ENCODE measurements at places on chromosomes 5 and 9.

DNA sequence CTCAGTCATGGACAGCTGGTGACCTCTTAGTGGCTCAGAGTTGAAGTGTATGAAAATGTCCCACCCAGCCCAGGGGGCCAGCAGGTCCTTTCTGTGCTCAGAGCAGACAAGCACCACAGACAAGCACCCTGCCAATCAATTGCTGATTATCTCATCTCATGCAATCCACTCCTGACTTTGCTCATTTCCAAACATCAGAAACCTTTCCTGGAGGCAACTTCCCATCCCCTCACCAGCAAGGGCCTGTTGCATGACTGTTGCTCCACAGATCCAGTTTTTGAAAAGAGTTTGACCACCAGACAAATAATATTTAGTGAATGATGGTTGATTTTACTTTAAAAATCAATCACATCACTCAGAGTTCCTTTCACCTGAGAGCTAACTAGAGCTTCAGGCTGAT is 397.3 kb upstream of the KLF4 start:
- no peak for DNase-seq

DNA sequence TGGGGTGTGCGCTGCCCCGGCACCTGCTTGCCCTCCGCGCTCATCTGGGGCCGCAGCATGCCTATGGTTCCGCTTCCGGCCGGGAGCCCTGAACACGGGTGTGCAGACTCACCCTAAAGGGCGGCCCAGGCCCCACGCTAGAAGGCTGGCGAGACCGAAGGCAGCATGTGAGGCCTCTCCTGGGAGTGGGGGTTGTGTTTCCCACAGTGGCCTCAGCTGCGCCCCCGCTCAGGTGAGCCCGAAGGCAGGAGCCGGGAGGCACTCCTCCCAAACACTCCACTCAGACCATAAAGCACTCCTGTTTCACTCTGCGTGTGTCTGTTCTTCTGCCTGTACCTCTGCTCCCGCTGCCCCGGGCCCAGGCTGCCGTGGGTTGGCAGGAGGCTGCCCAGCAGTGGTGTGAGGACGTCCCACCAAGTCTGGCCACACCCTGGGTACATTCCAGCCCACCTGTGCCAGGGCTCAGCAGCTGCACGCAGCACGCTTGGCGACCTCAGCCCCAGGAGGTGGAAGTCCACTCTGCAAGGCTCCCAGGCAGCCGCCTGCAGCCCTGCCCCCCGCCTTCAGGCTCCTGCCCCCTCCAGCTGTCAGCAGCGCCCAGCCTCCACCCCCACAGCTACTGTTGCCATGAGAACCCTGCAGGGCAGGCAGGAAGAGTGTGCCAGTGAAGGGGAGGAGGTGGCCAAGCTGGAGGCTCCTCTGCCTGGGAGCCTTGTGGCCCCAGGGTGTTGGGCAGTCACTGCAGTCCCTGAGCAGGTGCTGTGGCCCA is 1.2 kb upstream of the AJM1 start:
- DNase-seq, result no peak

- no peak for DNase-seq
Observed at GRCh38 chr9:71670121-71670520, 98.2 kb downstream of the CEMIP2 start.

GRCh38 chr9:131642496-131643083 is 97.3 kb downstream of the PRRT1B start:
- no peak for DNase-seq

DNA sequence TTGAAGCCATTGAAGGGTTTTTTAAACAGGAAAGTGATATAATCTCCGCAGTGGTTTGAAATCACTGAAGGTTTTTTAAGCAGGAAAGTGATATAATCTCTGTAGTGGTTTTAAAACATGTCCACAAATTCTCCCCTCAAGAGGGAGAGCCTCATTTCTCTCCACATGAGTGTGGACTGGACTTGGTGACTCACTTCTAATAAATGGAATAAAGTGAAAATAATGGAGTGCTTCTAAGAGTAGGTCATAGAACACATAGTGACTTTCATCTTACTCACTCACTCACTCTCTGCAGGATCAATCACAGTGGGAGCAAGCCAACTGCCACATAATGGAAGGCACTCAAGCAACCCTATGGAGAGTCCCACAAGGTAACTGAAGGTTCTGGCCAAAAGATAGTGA is 12.0 kb downstream of the CTNNAL1 start:
- no peak for DNase-seq

GRCh38 chr9:124764774-124765438 is 6.2 kb downstream of the NR6A1 start:
- no peak for DNase-seq

- DNase-seq, result no peak
Observed at GRCh38 chr5:26601563-26601962, 436.8 kb downstream of the CDH9 start.

GRCh38 chr9:104485014-104485413 is 19.0 kb upstream of the OR13F1 start:
- DNase-seq, result no peak

DNA sequence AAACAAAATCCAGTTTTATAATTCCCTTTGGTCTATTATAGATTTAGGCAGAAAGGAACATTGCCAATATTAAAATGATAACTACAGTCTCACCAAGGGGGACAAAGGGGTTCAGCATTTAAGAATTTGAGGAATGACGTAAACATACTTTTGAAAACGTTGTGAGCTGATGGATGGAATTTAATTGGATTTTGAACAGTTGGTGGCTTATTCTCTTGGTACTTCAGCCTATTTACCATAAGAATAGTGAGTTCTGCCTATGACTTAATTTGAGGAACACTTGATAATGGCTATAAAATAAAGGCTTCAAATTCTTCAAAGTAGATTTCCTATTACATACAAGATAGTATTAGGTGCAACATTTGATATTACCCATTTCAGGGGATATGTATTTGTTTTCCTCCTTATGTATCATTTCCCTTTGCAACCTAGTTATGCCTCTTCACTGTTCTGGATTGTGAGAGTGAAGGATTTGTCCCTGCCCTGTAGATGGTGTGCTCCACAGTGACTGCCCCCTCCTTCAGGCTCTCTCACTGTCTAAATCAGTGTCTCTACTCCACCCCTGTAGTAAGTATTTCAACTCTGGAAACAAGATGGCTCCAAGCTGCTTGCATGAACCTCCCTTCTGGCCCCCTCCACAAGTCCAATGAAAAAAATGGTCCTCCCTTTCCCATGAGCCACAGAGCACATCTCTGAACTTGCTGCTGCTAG is 225.6 kb downstream of the ARHGEF28 start:
- no peak for DNase-seq

GRCh38 chr5:131151216-131151615 is 13.8 kb downstream of the HINT1 start:
- no peak for DNase-seq

GRCh38 chr5:61654876-61655275 is 322.8 kb downstream of the ZSWIM6 start:
- no peak for DNase-seq

- DNase-seq, result no peak
Observed at GRCh38 chr5:44266882-44267576, 122.2 kb downstream of the FGF10 start.
